Pons (tissue), 1 donor: ENCODE measurements at places on chromosomes 4 and X.
A peak's percentile ranks its signal among the peaks of the same experiment; 100 is the strongest.

- DNase-seq, result no peak
These were observed 653.9 kb upstream of the MAGEB2 start for GRCh38 chrX:29561417-29561816.

DNA sequence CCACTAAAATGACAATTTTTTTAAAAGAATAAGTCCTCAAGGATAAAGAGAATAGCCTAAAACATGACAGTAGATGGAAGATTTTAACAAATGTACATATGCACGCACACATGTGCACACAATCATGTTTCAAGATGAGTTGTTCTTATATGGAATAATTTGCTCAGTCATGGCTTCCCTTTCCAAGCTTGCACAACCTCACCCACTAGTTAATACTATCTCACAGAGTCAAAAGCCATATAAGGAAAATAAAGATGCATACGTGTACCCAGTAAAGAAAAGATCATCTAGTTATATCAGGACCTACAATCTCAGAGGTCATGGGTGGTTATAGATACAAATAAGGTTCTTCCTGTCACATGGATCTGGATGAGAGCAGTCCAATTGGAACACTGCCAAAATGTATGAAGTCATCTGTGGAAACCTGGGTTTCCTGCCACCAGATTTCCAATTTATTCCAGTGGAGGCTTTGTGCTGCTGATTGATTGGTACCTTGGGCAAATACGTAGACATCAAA is 56.1 kb downstream of the FAM13A start:
- no peak for DNase-seq

GRCh38 chr4:124433500-124433899 is 279.0 kb downstream of the ANKRD50 start:
- DNase-seq, result no peak

- DNase-seq, result no peak
These were observed 28.3 kb upstream of the ALG13 start for GRCh38 chrX:111652719-111653118.

GRCh38 chr4:150799207-150799606 is 215.9 kb downstream of the LRBA start:
- no peak for DNase-seq

GRCh38 chr4:161564230-161564834 is 599.5 kb downstream of the FSTL5 start:
- no peak for DNase-seq

DNA sequence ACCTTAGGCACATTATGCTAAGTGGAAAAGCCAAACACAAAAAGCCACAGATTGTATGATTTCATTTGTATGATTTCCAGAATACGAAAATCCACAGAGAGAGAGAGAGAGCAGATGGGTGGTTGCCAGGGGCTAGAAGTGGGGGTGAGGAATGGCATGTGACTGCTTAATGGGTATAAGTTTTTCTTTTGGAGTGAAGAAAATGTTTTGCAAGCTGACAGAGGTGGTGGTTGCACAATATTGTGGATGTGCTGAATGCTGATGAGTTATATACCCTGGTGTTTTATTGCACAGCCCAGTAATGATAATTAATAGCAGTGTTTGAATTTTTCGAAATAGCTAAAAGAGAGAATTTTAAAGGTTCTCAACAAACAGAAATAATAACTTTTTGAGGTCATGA is 386.1 kb upstream of the HS3ST1 start:
- no peak for DNase-seq

- DNase-seq, result no peak
These were observed 40.2 kb upstream of the NDNF start for GRCh38 chr4:121112530-121112929.

- no peak for DNase-seq
These were observed 64.0 kb upstream of the VCX2 start for GRCh38 chrX:8235026-8235425.

DNA sequence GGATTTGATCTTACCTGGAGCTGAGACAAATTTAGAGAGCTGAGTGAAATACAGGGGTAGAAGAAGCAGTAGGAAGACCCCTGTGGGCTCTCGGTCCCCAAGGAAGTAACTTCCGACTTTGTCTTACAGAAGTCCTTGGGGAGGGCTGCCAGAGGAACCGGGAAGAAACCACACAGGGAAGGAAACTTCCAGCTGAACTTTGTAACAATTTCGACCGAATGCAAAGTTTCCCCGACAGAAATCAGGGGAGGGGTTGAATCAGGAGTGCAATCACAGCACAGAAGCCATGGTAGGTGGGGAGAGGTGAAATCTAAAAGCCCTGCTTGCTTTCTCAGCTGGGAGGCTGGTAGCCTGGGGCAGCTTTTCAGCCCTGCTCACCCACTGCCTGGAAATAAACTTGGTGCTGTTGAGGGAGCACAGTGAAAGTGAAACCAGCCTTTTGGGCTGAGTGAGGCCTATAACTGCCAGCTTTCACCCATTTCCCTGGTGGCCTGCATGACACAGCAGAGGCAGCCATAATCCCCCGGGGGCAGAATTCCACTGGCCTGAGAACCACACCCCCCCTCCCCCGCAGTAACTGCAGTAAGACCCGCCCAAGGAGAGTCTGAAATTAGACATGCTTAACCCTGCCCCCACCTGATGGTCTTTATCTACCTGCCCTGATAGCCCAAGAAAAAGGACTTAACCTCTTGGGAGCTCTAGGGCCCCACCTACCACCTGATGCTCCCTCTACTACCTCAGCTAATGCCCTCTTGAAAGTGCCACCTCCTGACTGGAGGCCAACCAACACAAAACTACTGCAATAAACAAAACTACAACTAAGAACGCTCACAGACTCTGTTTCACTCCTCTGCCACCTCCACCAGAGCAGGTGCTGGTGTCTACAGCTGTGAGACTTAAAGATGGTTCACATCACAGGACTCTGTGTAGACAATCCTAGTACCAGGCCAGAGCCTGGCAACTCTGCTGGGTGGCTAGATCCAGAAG is 248.2 kb downstream of the PARM1 start:
- DNase-seq, result no peak

GRCh38 chrX:150602296-150602695 is 33.9 kb downstream of the MTM1 start:
- DNase-seq, result no peak

DNA sequence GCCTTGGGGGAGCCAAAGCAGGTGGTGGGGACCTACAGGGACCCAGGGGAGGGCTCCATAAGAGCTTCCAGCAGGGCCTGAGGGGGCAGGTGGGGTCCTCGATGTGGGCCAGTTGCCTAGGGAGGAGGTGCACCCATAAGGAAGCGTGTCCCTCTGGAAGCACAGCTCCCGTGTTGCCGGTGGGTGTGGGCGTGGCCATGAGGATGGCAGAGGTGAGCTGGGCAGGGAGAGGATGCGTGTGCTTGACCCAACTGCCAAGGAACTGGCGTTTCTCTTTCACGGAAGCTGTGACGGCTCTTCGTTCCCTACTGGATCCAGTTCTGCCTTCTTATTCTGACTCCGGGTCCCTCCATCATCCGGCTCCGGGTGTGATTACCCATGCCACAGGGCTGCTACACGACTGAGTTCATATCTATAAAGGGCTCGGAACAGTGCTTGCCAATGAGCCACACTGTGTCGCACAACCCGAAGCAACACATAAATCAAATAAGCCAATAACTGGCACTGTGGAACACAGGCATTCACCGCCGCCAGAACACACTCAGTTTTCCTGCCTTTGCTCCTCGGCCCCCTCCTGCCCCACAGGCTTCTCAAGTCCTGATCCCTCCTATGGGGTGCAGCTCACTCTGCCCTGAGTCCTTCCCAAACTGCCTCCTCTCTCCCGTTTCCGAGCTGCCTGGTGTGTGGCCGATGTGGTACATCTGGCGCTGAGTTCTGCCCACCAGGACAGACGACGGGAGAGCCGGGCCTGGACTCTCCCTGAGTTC is 35.5 kb downstream of the RNF212 start:
- no peak for DNase-seq

DNA sequence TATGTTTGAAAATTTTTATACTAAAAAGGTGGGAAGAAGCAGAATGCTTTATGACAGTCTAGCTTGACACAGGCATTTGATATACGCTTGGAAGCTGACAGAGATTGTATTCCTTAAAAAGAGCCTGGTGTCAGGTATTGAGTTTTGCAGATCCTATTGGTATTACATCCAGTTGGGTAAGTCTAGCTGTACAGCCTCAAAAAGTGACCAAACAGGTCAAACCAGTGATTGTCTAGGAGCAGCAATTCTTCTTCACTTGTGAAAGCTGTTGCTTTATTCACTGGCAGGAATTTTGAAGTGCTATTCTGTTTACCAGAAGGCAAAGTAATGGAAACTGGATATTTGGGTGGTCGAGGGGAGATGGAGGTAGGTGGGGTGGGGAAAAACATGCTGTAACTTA is 77.5 kb downstream of the UCHL1 start:
- DNase-seq, result no peak

DNA sequence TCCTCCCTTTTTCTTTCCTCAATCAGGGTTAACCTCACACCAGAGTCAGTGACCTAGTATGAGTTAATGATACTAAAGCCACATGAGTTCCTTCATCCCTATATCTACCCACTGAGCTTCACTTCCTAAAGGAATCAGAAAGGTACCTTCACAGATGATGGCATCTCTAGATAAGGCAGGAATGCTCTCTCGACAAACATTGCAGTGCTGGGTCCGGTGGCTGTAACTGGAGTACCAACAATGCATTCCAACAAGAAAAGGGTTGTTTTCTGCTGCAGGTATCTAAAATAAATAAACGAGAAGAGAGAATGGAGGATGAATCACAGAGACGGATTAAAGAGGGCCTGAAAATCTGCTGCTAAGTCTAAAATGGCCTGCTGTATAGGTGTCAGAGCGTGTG is 66.7 kb downstream of the DGKK start:
- no peak for DNase-seq

DNA sequence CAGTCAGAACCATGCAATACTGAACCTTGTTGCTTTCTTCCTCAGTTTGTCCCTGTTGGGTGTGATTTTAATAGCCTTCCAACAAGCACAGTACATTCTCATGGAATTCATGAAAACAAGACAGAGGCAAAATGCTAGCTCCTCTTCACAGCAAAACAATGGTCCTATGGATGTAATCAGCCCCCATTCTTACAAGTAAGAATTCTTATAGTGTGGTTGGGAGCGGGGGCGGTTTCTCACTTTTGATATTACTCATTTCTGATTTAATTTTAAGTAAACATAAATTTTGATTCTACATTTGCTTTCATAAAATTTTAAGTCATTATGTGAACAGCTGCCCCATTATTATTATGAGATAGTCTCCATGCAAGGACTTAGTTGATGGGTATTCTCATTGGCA is 80.8 kb upstream of the TLR2 start:
- DNase-seq, result no peak

DNA sequence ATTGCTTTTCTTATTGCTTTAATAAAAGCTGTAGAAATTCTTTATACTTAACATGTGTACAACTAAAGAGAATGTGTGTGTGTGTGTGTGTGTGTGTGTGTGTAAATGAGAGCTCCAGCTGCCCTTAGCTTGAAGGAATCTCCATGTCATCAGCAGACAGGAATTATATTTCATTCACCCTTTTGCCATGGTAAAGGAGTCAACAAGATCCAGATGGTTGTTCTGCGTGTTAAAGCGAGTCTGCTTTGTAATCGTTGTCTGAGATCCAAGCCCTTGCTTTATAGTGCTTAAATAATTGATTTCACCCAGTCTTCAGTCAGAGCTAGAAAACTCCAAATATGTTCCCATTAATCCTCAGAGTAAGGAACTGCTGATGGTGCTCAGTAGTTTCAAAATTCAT is 285.5 kb downstream of the PDGFC start:
- DNase-seq, result no peak

GRCh38 chr4:73725510-73725909 is 14.9 kb upstream of the CXCL8 start:
- DNase-seq, result no peak

DNA sequence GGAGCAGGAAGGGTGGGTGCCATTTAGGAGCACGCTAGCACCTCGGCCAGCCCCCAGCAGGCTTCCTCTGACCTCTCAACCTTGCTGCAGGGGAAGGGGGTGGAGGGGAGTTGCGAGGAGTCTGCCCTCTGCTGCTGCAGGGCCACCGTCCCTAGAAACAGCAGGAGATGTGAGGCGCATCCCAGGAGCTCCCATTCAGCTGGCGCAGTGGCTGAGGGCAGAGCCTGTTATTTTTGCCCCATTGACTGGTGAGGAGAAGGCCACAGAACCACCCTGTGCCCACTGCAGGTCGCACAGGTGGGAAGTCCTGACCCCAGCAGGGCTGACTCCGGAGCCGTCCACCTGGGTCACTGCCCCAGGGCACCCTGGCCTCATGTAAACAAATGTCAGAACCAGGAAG is 8.0 kb downstream of the PDE6B start:
- DNase-seq, result no peak

DNA sequence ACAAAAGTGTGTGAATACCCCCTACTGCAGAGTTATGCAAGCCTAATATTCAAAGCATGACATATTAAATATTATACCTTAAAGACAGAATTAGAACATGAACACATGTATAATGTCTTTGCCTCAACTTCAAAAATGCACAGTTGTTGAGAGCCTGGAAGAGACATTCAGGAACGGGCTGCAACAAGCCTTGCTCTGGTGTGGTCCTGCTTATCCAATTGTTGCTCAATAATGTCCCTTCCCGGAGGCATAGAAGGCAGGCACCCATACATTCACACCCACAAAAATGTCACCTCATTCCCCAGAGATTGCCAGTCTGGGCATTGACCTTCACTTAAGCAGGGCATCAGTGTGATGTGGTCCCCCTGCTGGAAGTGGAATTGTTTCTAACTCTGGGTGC is 238.8 kb downstream of the CBR4 start:
- DNase-seq, result no peak

GRCh38 chr4:20612313-20612712 is 87.9 kb upstream of the PACRGL start:
- no peak for DNase-seq

DNA sequence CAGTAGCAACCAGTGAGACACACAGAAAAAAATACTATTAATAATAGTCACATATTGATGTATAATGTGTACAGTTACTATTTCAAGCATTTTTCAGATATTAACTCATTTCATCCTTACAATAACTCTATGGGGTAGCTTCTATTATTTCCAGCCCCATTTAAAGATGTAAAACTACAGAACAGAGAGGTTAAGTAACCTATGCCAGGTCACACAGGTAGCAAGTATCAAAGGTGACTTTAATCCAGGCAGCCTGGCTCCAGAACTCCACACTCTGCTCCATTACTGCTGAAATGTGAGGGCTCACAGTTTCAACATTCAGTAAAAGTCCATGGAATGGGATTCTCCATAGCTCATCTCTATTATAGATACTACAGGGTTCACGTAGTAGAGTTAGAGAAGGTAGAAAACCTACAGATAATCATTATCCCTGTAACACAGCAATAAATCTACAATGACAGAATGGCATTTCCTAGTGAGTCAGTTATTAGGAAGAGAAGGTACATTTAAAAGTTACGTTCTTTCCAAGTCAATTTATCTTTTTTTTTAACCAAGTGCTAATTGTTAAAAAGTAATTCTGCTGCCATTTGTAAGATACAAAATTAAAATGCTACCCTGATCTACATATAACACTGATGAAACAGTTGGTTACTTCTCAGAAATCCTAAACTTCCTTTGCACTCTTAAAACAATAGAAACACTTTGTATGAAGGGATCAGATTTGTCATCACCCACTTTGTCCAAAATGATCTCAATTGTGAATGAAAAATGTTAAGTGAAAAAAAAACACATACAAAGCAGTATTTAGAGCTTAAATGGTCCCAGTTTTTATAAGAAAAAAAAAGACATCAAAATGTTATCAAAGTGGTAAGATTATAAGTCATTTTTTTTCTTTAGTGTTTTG is 18.7 kb downstream of the RELL1 start:
- DNase-seq, result no peak

- peak; percentile 11 for DNase-seq
These were observed 38.6 kb downstream of the SORBS2 start for GRCh38 chr4:185773419-185773818.

- no peak for DNase-seq
These were observed 2519.6 kb downstream of the ARAP2 start for GRCh38 chr4:33724685-33725084.

- DNase-seq, result no peak
These were observed 40.9 kb downstream of the PDS5A start for GRCh38 chr4:39936565-39937418.
